H1 (cell line): ENCODE measurements at places on chromosomes 16 and 17.

DNA sequence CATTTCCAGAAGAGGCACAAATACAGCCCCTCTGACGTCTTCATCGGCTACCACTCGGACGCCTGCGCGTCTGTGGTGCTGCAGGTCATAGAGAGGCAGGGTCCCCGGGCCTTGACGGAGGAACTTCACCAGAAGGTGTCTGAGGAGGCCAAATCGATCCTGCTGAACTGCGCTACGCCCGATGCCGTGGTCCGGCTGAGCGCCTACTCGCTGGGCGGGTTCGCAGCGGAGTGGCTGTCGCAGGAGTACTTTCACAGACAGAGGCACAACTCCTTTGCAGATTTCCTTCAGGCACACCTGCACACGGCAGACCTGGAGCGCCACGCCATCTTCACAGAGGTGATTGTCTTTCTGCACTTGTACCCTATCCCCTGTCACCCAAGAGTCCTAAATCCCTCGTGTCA is 67.0 kb upstream of the ENDOV start:
- no peak for DNase-seq

- no peak for DNase-seq
Measured at GRCh38 chr17:72588561-72588960, 467.7 kb downstream of the SOX9 start.

- DNase-seq: no peak
Measured at GRCh38 chr16:88532434-88533241, 37.6 kb upstream of the ZC3H18 start.

DNA sequence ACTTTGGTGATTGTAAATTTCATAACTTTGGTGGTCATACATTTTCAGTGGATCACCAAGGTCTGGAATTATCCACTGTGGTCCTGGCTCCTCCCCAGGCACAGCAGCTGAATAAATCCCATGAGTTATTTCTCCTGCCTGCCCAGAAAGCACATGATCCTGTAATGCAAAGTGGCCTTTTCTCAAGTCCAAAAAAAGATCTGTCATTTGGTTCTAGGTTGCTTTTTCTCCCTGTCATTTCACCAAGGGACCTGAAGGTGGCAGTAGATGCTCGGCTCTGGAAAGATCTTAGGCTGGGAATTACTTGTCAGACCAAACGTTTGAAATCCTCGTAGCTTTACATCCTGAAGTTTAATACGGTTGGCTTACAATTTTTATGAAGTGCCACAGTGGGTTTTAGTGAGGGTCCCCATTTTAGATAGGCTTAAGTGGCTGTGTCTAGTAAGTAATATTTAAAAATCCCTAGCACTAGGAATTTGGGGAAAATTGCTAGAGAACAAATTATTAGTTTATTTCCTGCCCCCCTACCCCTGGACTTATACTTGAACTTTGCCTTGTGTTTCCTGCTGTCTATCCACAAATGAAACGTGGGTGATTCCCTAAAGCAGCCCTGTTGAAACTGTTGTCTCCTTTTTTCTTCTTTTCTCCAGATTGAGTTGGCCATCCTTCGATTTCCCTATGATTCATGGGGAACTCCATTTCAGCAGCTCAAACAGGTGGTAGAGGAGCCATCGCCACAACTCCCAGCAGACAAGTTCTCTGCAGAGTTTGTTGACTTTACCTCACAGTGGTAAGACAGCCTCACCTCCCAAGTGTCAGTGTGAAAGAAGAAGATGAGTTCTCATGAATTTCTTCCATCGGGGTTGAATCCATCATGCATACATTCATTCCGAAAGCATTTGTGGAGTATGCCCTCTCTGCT is 111.7 kb downstream of the MAP2K6 start:
- DNase-seq: peak; percentile 52

GRCh38 chr16:1011316-1012082 is 29.9 kb downstream of the SOX8 start:
- DNase-seq: no peak
